ENCODE measurements at places on chromosomes 11 and 22.

DNA sequence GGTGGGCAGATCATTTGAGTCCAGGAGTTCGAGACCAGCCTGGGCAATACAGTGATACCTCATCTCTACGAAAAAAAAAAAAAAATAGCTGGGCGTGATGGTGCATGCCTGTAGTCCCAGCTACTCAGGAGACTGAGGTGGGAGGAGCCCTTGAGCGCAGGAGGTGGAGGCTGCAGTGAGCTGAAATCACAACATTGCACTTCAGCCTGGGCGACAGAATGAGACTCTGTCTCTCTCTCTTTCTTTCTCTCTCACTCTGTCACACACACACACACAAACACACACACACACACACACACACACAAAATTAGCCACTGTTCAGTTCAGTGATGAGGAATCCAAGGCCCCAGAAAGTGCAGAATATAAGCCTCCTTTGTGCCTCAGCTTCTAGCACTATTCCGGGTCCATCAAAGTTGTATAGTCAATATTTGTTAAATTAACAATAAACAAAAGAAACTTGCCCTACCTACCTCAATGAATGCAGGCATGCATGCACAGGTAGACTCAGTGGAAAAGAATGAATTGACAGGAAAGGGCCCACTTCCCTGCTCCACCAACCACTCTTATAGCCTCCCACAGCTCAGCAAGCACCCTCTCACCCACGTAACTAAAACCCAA is 3.9 kb upstream of the SMIM35 start:
- DNase-seq, result no peak

- no peak for DNase-seq
These were observed 862 bp downstream of the TPP1 start for GRCh38 chr11:6618117-6619003.

DNA sequence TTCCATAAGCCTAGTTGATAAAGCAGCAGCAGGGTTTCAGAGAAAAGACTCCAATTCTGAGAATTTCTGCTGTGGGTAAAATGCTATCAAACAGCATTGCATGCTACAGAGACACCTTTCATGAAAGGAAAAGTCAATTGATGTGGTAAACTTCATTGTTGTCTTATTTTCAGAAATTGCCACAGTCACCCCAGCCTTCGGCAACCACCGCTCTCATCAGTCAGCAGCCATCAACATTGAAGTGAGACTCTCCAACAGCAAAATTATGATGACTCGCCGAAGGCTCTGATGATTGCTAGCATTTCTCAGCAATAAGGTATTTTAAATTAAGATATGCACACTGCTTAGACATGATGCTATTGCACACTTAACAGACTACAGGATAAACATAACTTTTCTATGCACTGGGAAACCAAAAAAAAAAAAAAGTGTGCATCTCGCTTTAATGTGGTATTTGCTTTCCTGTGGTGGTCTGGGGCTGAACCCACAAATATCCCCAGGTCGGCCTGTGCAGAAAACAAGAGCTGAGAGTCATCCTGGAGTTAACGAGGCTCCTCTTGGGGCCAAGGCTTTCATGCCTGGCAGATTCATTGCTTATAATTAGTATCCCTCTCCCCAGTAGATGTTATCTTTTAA is 192.1 kb downstream of the CTTN start:
- no peak for DNase-seq

- no peak for DNase-seq
These were observed 28.1 kb downstream of the NRXN2 start for GRCh38 chr11:64694821-64695365.

GRCh38 chr22:46405901-46406300 is 70.4 kb downstream of the TRMU start:
- no peak for DNase-seq

- peak; percentile 52 for DNase-seq
These were observed 60.5 kb downstream of the OSBP2 start for GRCh38 chr22:30754971-30755758.

DNA sequence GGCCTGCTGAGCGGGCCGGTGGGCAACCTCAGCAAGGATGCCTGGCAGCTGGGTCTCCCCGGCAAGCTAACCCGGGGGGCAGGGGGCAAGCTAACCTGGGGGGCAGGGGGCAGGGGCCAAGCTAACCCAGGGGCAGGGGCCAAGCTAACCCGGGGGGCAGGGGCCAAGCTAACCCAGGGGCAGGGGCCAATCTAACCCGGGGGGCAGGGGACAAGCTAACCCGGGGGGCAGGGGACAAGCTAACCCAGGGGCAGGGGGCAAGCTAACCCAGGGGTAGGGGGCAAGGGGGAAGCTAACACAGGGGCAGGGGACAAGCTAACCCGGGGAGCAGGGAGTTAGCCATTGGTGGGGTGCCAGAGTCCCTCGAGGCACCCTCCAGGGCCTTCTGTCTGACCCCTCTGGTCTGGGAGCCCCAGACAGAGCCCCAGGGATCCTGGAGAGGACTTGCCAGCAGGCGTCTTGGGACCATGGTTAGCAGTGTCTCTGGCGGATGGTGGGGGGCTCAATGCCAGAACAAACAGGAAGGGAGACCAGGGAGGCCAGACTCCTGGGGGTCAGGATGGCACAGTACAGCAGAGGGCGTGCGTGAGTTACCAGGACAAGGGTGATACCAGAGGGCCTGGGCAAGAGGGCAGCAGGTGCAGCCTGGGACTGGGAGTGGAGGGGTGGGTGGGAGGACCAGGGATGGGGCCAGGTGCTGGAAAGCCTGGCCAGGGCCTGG is 16.1 kb downstream of the IGF2 start:
- DNase-seq, result no peak

- no peak for DNase-seq
These were observed 103.3 kb downstream of the PDE3B start for GRCh38 chr11:14746857-14747395.

DNA sequence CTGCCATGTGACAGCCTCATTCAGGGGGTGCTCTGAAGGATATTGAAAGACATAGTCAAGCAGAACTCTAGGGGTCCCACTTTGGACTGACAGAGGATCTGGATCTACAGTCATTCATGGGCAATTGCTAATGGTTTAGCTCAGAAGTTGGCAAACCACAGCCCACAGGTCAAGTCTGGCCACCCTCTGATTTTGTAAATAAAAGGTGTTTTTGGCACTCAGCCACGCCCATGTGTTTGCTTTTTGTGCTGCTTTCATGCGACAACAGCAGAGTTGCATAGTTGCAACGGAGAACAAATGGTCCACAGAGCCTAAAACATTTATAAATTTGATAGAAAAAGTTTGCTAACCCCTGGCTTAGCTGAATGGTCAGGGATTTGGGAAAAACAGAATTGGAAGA is 41.7 kb downstream of the RPS6KA4 start:
- DNase-seq, result no peak

DNA sequence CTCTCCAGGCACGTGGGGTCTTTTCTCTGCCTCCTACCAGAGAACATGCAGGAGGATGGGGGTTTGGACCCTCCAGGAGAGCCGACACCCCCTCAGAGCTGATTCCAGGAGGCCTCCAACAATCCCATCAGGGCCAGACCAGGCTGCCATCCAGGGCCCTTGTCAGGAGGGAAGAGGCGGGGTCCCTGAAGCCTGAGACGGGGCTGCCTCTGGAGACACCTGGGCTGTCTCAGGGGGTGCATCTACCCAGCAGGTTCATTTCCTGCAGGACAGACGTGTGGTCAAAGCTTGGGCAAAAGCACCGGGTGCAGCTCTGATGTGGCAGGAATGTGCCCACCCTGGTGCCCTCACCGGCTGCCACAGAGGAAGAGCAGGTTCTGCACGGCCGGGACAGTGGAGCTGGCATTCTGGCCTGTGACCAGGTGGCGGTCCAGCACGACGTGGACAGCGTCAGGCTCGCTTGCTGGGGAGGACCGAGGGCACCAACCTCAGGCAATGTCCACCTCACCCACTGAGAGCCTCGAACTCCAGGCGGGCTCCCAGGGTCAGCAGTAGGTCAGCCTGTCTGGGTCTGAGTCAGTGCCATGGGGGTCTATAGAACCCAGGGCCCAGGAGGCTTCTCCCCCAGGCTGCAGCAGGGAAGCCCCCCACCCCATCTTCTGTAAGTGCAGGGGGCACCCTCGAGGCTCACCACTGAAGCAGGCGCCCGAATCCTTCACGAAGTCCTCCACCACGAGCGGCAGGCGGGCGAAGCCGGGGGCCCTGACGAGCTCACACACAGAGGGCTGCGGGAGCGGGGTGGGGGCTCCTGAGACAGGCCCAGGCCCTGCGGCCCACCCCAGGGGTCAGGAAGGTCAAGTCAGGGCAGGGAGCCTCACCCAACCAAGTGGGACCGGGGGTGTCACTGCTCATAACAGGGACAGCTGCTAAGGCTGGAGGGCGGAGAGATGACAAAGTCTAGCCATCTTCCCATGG is 6.4 kb downstream of the GATD1 start:
- DNase-seq, result no peak

- DNase-seq, result no peak
These were observed 2.4 kb downstream of the PHF21A start for GRCh38 chr11:46118702-46119351.

DNA sequence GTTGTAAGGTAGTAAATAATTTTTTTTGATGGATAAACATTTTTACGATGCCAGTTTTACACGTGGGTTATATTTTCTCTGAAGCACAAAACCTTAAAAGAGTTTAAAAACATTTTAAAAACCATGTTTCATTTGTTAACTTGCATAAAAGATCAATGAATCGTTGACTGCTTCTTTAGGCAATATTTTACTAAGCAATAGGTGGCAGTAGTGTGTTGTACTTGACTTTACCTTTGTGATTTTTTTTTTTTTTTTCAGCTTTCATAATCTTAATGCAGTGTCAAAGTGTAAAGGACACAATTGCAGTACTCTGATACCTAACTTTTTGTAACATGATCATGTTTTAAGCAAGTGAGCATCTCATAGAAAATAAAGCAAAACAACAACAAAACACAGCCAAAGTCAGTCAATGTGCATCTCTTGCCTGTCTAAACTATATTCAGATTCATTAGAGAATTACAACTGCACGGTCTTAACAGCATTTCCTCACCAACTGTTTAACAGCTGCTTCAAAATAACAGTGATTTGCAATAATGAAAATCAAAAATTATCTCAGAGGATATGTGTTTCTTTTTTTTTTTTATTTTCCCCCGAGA is 27.7 kb downstream of the DNAJC24 start:
- DNase-seq, result peak; percentile 9

DNA sequence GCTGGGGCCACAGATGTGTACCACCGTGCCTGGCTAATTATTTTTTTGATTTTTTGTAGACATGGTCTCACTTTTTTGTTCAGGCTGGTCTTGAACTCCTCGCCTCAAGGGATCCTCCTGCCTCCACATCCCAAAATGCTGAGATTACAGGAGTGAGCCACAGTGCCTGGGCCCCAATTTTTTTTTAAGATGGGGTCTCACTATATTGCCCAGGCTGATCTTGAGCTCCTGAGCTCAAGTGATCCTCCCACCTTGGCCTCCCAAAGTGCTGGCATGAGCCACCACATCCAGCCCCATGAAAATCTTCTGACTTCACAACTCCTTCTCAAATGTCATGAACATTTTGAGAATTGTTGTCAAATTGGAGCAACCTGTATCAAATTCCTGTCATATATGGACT is 2.3 kb upstream of the ANKRD54 start:
- no peak for DNase-seq

- DNase-seq, result no peak
These were observed 65.6 kb upstream of the PTPRJ start for GRCh38 chr11:47914743-47915142.

- peak; percentile 63 for DNase-seq
These were observed 327.6 kb upstream of the PLET1 start for GRCh38 chr11:112588252-112588694.

DNA sequence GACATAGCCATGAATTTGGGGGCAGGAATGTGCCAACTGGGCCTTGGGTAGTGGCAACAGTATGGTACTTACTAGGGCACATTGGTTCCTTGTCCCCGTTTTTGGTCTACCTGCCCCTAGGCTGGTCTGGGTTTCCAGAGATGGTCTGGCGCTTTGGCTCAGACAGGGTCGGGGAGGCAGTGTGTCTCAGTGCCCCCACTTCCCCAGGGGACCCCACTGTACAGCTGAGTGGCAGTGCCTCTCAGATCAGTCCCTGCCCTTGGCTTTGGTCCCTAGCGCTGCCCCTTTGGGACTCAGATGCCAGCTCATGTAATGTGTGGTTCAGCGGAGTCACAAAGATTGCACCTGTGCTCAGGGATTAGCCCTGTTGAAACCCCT is 3.3 kb downstream of the RIC8A start:
- DNase-seq, result no peak

DNA sequence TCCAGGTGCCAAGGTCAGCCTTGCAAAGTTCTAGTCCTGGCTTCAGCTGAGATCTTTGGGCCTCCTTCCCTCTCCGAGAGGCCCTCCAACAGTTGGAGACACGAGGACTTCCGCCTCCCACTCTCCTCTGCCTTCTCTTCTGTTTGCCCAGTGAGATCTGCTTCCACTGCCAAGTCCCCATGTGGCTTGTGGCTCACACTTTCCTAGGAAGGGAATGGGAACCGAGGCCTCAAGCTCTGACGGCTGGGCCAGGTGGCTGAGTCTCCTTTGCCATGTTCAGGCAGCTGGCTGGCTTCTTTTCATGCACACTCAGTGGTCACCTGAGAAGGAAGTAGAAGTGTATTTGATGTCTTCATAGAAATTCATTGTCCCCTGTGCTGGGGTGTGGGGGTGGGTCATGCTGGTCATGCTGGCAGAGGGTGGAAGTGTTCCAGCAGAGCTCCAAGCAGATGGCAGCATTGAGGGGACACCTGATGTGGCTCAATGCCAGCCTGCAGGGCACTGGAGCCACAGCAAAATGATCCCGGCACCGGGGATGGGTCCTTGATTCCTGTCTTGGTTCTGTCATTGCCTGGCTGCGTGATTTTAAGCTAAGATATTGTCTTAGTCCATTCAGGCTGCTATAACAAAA is 130.4 kb downstream of the ADAMTS15 start:
- DNase-seq, result no peak

DNA sequence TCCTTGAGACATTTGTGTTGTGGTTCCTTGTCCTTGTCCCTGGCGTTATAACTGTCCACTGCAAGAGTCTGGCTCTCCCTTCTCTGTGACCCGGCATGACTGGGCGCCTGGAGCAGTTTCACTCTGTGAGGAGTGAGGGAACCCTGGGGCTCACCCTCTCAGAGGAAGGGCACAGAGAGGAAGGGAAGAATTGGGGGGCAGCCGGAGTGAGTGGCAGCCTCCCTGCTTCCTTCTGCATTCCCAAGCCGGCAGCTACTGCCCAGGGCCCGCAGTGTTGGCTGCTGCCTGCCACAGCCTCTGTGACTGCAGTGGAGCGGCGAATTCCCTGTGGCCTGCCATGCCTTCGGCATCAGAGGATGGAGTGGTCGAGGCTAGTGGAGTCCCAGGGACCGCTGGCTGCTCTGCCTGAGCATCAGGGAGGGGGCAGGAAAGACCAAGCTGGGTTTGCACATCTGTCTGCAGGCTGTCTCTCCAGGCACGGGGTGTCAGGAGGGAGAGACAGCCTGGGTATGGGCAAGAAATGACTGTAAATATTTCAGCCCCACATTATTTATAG is 23.0 kb downstream of the MYBPC3 start:
- no peak for DNase-seq

- DNase-seq, result no peak
These were observed 845.0 kb downstream of the TBC1D22A start for GRCh38 chr22:47607486-47607885.

- no peak for DNase-seq
These were observed 32.0 kb downstream of the TBC1D22A start for GRCh38 chr22:46794491-46794890.

GRCh38 chr11:73274722-73275380 is 2.7 kb downstream of the P2RY6 start:
- no peak for DNase-seq

GRCh38 chr22:39622881-39623367 is 52.4 kb downstream of the CACNA1I start:
- DNase-seq, result peak; percentile 11

- no peak for DNase-seq
These were observed 29.5 kb downstream of the TRIOBP start for GRCh38 chr22:37726241-37726887.

GRCh38 chr22:22802339-22802970 is 85.2 kb upstream of the IGLL5 start:
- no peak for DNase-seq

- no peak for DNase-seq
These were observed 113.0 kb downstream of the NTM start for GRCh38 chr11:131483453-131483852.
